Activated T-cell treated with anti-CD3 and anti-CD28 coated beads, Interleukin-2, amount 50 U/mL, for 72 hours (primary cell): ENCODE measurements at places on chromosomes 7 and 10.
A peak's percentile ranks its signal among the peaks of the same experiment; 100 is the strongest.

DNA sequence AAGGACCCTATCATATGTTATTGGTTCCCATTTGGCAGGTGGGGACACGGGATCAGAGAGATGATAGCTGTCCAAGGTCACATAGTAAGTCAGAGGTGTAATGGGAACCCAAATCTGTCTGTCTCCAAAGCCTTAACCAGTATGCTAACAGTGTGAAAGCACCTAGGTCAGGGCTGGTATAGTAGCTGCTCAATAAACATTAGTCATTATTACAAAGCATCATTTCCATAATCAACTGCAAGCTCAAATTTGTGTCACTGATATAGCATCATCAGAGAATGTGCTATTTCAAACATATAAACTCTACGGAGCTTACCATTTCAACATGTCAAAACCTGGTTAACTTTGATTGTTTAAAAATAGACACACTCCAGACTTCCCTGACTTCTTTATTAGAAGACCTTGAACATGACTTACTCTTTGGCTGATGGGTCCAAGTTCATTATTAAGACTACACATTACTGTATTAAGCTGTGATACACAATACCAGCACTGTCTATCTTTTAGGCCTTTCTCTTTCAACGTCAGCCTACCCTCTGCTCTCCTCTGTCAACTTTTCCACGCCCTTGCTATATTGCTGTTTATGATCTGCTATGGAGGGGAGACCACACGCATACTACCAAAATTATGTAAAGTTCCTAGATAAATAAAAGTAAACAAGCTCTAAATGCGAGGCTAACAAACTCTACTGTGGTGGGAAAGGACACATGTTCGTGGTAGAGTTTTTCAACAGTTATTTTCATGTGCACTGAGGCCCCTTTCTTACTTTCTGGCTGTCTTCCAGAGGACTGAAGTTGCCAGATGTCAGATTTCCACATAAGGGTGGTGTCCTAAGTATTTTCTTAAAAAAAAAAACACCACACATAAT, 33.6 kb downstream of the DNMBP start:
- no peak overlapping the region for H3K4me3 ChIP-seq
- no peaks in the 10 kb centered on the region for H3K36me3 ChIP-seq
- DNase-seq: no peak
- no peak overlapping the region for H3K27ac ChIP-seq

DNA sequence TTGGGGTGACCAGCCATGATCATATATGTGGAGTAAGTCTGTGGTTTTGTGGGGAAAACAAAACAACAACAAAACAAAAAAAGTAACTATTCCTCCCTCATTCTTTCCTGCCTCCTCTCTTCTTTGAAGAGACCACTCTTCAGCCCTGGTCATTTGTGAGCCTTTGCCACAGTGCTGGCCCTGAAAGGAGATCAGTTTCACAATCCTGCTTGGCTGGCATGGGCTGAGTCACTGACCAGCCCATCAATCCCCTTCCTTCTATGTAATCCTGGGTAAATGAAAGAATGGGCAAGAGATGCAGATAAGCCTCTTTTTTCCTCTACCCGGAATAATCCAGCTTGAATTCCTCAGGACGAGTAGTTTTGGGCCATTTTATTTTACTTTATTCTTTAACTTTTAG, 13.6 kb downstream of the CSTF2T start:
- peaks cover 18% of the 10 kb centered on the region for H3K27me3 ChIP-seq
- no peak for DNase-seq
- H3K4me1 ChIP-seq: no peaks in the 10 kb centered on the region
- H3K4me3 ChIP-seq: no peak overlapping the region
- H3K27ac ChIP-seq: no peak overlapping the region

- H3K4me1 ChIP-seq: peaks cover 25% of the 10 kb centered on the region
- H3K4me3 ChIP-seq: no peak overlapping the region
- no peak overlapping the region for H3K27ac ChIP-seq
- H3K36me3 ChIP-seq: peaks cover 2% of the 10 kb centered on the region
These were observed 19.7 kb downstream of the DNAJC12 start for GRCh38 chr10:67818323-67818722.

DNA sequence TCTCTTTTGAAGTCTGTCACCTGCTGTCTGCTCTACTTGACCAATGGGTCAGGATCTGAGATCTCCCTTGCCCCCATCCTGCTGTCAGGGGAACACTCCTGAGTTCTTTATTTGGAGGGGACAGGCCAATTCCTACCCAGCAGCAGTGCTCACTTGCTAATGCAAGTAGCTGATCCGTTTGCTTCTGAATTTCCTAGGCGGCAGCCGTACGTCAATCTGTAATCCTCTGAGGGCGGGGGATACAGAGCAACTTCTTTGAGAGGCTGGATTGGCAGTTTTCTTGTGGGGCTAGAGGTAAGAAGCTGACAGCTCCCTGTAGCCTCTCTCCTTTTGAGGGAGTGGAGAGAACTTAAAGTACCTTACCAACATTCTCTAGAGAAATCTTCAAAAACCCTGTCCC, 36.6 kb downstream of the TYW1 start:
- no peak overlapping the region for H3K27ac ChIP-seq
- no peak overlapping the region for H3K4me3 ChIP-seq
- no peak for DNase-seq
- H3K4me1 ChIP-seq: no peaks in the 10 kb centered on the region

DNA sequence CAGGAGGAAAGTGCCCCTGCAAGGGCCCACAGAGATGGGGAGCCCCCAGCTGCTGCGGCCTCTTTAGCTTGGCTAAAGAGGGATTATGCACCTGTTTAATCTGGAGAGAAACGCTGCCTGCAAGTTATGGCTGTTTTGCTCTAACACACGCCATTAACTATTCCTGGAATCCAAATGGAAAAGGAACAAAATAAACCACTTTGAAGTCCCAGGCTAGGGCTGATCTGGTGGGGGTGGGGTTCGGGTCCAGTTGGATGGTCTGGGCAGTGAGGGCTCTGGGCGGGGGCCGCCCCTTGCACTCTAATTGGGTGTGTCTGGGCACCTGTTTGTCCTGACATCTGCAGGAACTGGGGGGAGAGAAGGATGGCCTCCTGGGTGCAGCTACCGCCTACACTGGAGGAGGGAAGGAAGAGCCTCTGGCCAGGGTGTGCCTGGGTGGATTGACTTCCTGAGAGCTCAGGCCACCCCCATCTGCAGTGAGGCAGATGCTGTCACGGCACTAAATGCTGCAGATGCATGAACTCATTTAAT, 300.6 kb downstream of the ZEB1 start:
- no peak for DNase-seq
- peaks cover 8% of the 10 kb centered on the region for H3K27me3 ChIP-seq
- no peak overlapping the region for H3K4me3 ChIP-seq
- H3K36me3 ChIP-seq: peaks cover under 1% of the 10 kb centered on the region
- H3K4me1 ChIP-seq: no peaks in the 10 kb centered on the region

DNA sequence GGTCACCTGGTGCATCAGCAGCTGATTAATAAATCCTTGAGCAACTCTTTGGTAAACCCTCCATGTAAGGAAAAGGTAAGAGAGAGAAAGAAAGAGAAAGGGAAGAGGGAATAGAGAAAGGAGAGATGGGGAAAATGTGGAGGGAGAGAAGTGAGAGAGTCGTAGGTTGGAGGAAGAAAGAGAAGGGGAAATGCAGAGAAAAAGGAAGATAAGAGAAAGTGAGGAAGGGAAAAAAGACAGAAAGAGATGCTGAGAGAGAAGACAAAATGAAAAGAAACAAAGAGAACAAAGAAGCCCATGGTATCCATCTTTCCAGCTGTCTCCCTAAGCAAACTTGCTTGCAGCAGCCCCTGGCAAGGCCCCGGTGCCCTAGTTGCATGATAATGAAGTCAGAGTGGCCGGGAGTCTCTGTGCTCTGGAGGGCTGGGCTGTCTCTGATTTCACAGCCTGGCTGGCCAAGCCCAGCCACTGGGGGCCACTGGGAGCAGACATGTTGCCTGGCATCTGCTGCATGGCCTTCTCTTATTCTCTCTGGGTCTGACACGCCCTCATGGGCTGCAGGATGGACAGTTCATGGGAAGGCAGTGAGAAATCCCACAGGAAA, 48.4 kb downstream of the PRR15 start:
- no peak overlapping the region for H3K27ac ChIP-seq
- no peaks in the 10 kb centered on the region for H3K36me3 ChIP-seq
- H3K4me1 ChIP-seq: no peaks in the 10 kb centered on the region
- no peak for DNase-seq
- peaks cover 18% of the 10 kb centered on the region for H3K27me3 ChIP-seq

DNA sequence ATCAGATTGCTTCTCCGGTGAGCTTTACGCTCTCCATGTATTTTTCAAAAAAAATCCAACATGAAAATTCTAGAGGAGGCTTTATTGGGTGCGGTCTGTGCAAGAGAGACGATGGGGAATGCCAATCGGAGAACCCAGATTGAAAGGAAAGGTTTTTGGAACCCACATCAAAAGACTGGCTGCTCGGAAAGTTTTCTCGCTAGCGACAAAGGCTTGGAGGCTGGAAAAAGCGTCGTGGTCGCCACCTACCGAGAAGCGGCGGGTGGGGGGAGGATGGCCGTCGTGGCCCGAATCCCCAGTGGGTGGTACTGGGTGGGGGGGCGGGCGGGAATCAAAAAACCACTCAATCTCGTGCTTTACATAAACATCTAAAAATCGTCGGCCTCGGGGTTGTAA, 1.1 kb upstream of the GTF2I start:
- no peaks in the 10 kb centered on the region for H3K27me3 ChIP-seq
- H3K4me3 ChIP-seq: peak overlapping the region; percentile 96
- H3K4me1 ChIP-seq: peaks cover 61% of the 10 kb centered on the region
- H3K36me3 ChIP-seq: peaks cover 11% of the 10 kb centered on the region
